ENCODE measurements at places on chromosomes 4 and X. TPM values are rescaled to one million over a fixed set of nuclear protein-coding genes. Genes with fewer than 3 reads are reported as not detected.

Gene SGMS2
- 0.67 TPM for total RNA-seq

Gene LONRF3
- total RNA-seq, result 8.7 TPM

DNA sequence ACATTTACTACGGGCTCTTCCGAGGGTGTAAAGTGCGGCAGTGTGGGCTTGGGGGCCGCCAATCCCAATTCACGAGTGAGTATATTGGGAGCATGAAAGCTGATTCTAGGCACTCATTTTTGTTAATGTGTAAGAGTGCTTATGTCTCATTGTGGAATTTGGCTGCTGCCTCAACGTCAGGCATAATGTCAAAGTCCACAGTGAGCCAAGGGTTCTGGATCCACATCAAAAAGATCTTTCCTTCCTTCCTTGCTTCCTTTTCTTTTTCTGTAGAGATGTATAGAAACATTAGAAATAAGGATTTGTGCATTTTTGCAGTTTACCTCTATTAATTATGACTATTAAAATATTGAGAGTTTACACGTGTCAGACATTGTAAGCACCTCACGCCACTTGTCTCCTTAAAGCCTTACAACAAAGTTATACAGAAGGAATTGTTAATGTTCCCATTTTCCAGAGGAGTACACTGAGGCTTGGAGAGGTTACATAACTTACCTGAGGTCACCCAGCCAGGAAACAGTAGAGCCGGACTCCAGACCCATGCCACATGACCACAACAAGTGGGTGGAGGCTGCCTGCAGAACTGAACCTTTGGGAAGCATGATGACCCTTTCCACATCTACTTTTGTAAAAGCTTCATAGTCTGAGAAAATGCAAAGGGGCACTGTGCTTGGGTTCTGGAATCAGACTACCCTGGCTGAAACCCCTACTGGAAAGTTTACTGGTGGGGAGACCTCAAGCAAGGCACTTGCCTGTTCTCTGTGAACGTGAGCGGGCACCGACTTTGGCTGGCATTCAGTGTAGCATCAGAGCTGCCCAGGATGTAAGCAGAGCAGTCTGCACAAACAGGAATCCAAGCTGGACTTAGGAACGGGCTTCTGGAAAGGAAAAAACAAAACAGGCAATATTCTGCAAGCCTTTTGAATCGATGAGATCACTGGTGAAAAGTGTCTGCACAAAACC lies 761 bp downstream of the CLRN2 start:
- no peak for DNase-seq

DNA sequence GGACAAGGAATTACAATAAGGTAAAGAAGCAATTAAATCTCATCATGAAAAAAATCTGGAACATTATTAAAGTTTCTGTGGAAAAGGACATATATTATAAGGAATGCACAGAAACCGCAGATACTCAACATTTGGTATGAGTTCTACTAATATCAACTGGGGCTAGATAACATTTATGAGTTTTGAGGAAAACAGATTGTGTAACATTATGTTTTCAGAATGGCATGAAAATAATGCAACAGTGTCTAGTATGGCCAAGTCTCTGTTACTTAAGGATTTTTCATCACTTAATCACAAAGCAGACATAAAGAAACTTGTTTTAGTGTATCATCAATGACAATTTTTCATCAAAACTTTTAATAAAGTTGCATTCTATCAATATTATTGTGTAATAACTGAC lies 785.0 kb downstream of the GLUD2 start:
- no peak for DNase-seq

Measured in CD4-positive, alpha-beta memory T cell (primary cell).